Heart right ventricle (tissue), 16 donors: ENCODE measurements at places on chromosomes 1 and 21. TPM values are rescaled to one million over a fixed set of nuclear protein-coding genes. Genes with fewer than 3 reads are reported as not detected.

GRCh38 chr1:6084781-6085495 is 39.2 kb downstream of the KCNAB2 start:
- no peak for DNase-seq

The HEYL gene
- total RNA-seq, result 13.0 TPM

DNA sequence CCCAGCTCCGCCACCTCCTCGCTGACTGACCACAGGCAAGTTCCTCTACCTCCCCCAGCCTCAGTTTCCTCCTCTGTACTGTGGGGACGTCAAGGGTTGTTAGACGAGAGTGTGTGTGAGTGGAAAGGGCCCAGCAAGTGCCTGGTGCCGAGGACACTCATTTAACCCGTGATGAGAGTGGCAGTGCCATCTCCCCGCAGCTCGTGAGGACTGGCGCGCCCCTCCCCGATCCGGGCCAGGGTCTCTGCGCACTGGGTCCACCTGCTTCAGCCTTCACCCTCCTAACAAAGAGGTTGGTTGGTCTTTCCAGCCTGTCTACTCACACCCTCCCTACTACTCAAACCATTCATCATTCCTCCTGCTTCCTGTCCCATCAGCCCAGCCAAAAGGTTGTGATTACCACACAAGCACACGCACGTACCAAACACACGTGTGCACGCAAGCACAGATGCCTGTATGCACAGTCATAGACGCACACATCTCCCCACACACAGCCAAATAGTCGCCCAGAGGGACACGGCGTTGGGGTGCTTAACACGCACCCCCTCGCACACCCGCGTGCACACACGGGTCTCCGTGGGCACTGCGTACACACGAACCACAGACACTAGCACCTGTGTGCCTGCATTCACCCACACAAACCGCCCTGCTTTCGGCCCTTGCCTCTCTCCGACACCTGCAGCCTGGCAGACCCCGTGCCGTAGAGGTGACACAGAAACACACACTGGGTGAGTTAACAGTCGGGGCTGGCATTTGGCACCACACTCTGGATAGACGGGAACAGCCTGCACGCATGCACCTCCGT is 39.3 kb downstream of the TAS1R2 start:
- no peak for DNase-seq

GRCh38 chr1:211485480-211485857 is 6.5 kb downstream of the RD3 start:
- no peak for DNase-seq

GRCh38 chr1:195948123-195948895 is 659.9 kb downstream of the KCNT2 start:
- DNase-seq, result no peak

DNA sequence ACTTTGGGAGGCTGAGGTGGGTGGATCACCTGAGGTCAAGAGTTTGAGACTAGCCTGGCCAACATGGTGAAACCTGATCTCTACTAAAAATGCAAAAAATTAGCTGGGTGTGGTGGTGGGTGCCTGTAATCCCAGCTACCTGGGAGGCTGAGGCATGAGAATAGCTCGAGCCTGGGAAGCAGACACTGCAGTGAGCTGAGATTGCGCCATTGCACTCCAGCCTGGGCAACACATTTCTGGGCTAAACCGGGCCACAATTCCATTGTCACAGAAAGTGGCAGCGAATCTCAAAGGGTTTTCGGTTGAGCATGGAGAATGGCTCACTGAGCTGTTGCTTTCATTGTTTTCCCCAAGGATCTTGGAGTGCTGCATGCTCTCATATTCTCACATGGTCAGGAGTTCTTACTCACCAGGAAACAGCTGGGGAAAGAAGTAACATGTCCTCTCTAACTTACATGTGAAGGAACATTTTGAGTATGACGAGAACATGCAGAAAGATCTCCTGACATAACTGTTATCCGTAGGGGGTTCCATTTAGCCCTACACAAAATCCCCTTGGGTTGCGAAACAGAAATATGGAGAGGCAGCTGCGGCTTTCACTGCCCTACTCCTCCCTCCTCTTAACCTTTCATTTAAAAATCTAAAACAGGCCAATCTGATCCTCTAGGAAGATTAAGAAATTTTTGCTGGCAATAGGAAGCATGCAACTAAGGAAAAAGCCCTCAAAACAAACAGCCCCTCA is 341.1 kb downstream of the PCP4 start:
- DNase-seq, result no peak

The PEAR1 gene
- total RNA-seq, result 8.6 TPM

DNA sequence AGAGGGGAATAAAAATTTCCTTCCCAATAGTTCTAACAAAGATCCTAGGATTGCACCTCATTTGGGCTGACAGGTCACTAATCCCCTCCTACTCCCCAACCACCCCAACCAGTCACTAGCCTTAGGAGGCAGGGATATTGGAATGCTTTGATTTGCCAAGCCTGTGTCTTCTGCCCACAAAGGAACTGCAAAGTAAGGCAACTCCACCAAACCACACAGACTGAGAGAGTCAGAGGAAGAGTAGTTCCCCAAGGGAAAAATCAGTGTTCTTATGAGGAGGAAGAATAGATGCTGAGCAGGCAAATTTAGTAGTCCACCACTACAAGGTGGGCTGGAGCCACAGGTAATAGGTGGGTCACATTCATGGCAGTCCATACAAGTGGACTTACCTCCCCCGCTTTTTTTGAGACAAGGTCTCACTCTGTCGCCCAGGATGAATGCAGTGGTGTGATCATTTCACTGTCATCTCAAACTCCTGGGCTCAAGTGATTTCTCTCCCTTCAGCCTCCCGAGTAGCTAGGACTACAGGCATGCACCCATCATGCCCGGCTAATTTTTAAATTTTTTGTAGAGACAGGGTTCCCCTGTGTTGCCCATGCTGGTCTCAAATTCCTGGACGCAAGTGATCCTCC is 3.7 kb upstream of the TMEM39B start:
- no peak for DNase-seq

The KRTAP13-2 gene
- not detected for total RNA-seq

GRCh38 chr1:178361847-178362246 is 134.9 kb downstream of the CLEC20A start:
- DNase-seq, result no peak

The PLA2G2F gene
- total RNA-seq, result not detected

DNA sequence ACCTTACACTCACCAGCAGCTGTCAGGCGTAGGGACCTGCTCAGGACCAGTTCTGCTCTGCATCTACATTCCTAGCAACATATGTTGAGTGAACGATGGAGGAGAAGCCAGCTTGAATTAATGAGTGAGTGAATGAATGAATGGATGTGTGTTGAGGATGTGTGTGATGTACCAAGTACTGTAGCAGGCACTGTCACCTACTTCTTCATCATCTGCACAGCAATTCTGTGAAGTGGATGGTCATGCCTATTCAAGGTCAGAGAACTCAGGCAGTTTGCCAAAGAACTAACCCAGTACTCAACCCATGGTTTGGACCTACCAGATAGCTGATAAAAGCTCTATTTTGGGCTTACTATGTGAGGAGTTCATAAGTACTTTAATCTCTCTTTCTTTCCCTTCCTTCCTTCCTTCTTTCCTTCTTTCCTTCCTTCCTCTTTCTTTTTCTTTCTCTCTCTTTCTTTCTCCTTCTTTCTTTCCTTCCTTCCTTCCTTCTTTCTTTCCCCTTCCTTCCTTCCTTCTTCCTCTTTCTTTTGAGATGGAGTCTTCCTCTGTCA is 56.9 kb downstream of the ATP1A1 start:
- DNase-seq, result peak; percentile 74

DNA sequence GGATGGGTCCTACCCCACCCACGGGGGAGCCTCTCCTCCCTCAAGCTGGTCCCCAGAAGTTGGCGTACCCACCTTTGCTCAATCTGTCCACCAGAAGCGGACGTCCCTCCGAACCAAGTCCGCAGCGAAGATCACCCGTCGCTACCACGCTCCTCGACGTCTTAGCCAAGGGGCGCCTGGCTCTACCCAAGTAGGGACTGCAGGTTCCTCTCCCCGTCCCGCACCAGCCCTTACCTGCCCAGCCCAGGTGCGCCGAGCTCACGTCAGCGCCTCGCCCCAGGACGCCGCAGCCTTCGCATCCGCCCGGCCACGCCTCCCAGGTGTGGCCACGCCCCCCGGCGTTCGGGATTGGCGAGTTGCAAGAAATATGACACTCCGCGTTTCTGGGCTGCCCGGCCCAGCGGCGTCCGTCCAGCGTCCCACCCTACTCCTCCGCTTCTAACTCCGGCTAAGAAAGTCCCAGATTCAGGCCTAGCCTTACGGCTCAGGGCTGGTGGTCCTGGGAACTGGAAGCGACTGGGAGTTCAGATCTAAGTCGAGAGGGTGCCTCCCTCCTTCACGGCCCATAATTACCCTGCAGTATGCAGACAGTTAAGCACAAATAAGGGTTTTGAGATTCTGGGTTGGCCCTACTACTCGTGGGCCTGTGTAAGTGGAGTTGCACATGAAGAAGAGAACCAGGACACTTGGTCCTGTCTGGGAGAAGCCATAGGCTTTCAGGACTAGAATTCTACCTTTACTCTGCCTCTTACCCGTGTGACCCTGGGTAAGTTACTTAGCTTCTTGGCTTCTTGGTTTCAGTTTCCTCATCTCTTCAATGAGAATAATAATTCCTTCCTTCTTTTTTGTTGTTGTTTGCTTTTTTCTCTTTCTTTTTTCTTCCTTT is at the start of gene IRF6:
Gene IRF6, minus strand, starts transcription at position 268 of the 886 bp plus-strand sequence. CDS start 4,729 bp downstream, outside the sequence.
- DNase-seq, result peak; percentile 64

The CELA3B gene
- 1.4 TPM for total RNA-seq

DNA sequence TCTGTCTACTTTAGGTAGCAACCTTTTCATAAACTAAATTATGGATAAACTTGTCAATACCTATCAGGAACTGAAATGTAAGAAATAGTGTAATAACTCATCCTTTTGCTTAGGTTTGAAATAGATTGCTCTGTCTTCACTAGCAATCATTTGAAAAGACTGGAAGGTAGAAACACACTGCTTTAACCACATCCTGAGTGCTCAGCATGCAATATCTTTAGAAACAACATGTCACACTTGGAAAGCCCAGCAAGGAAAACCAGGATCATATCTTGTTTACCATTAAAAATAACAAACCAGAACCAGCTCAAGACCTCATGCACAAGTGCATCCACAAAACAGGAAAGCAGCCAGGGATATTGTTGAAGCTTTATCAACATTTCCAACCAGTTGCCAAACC is 3.6 kb downstream of the KCNJ6 start:
- DNase-seq, result no peak

GRCh38 chr1:169443923-169444322 is 16.6 kb upstream of the CCDC181 start:
- DNase-seq, result no peak

The CRYBG2 gene
- not detected for total RNA-seq

DNA sequence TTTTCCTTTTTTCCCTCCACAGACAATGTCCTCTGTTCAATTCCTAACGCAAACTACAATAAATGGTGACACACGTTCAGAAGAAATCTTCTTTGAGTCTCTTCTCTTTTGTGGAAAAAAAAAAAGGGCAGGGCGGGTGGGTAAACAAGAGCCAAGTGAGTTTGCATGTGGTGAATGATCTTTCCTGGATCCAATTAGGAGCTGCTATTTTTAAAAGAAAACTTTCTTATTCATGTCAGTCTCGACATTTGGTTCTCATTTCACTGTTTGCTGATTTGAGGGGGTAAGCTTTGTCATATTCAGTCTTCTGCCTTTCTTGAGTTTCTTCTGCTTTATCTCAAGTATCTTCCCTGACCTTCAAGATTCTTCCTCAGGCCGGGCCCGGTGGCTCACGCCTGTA is 29.2 kb upstream of the KIF1B start:
- DNase-seq, result no peak

The LHX8 gene
- total RNA-seq, result not detected

The WNT9A gene
- 15.1 TPM for total RNA-seq

GRCh38 chr21:41213021-41213420 is 45.1 kb downstream of the BACE2 start:
- DNase-seq, result no peak

The LIN28A gene
- total RNA-seq, result not detected

The RHOC gene
- 116 TPM for total RNA-seq

DNA sequence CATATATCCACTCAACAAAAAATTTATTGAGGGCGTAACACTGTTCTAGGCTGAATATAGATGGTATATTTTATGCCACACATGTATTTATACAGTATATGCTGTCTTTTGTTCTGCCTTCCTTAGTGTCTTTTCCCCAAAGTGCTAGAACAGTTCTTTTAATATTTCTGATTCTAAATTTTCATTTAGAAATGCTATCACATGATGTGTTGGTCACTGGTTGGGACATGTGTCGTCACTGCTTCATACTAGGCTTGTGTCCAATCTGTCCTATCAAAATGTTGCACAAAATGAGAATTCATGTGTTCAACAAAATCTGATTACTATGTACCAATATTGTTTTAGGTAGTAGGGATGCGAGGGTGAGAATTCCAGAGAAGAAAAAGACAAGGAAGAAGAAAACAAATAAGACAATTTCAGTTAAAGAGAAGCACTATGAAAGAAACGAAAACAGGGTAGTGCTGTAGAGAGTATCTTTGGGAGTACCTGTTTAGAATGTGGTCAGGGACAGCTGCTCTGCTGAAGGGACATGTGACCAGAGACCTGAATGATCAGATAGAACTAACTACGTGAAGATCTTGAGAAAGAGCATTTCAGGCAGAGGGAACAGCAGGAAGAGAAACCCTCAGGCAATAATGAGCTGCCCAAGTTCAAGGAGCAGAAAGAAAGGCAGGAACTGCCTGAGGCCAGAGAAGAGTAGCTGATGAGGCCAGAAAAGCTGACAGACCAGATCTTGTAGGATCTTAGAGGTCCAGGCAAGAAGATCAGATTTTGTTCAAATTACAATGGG is 1.3 kb downstream of the KMO start:
- DNase-seq, result no peak

DNA sequence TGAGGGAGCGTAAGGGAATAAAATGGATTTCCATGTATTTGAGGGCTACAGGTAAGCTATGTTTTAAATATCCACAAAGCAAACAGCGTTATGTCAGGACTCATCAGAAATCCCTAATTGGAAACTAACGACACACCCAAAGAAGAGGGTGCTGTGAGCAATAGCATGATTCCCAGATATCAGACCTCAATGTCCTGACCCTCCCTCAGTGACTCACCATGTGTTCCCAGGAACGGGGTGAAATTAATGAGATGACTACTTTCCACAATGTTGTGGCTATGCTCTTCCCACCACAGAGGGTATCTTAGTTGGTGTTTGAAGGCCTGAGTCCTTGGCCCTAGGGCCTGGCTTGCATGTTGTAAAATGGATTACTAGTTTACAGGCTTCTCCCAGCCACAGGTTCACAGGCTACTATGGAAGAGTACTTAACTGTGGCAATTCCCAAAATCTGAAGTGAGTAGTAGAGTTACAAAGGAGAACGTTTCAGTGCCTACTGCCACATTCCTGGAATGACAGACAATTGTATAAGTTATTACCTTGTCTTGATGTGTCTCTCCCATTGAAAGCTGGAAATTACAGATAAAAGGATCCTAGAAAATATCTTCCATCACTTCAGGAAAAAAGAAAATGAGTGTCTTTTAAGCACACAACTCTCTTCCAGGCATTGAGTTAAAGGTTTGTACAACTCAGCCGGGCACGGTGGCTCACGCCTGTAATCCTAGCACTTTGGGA is 1.7 kb upstream of the KRTAP11-1 start:
- DNase-seq, result no peak

- DNase-seq, result peak; percentile 22
Observed at GRCh38 chr1:232728507-232729263, 76.5 kb upstream of the MAP10 start.

The KLF17 gene
- total RNA-seq, result not detected

GRCh38 chr1:1833456-1833855 is 55.2 kb upstream of the NADK start:
- DNase-seq, result no peak

The GPA33 gene
- 1.0 TPM for total RNA-seq
